ENCODE measurements at places on chromosomes 13 and 19.

DNA sequence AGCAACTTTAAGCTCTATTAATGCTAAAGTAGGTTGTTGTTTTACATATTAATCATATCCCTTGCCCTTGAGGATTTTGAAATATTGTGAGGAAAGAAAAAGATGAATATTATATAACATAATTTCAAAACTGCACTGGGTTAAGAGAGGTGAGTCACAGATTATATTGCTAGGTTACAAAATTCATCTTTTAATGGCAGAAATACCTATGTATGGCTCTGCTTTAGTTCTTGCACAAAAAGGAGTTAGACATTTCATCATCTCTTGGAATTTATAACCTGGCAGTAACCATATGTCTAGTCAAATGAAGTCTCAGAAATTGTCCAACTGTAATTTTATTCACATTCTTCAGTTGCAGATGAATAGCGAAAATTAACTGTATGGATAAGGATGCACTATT, 2041.1 kb downstream of the OLFM4 start:
- no peak for DNase-seq

DNA sequence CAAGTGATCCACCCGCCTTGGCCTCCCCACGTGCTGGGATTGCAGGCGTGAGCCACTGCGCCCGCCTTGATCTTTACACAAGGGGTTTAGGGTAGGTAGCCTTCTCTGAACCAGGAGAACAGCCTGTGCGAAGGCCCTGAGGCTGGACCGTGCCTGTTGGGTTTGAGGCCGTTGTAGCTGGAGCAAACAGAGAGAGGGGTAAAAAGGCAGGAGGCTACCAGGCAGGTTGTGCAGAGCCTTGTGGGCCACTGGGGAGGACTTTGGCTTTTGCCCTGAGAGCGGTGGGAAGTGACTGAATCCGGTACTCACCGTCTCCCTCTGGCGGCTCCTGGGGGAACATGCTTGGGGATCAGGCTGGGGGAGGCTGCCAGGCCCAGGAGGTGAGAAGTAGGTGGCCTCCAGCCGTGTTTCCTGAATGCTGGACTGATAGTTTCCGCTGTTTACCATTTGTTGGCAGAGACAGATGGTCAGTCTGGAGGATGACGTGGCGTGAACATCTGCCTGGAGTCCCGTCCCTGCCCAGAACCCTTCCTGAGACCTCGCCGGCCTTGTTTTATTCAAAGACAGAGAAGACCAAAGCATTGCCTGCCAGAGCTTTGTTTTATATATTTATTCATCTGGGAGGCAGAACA, 24.6 kb downstream of the SPC24 start:
- DNase-seq = peak; percentile 74

GRCh38 chr19:17922138-17922537, 10.7 kb upstream of the CCDC124 start:
- DNase-seq = no peak

DNA sequence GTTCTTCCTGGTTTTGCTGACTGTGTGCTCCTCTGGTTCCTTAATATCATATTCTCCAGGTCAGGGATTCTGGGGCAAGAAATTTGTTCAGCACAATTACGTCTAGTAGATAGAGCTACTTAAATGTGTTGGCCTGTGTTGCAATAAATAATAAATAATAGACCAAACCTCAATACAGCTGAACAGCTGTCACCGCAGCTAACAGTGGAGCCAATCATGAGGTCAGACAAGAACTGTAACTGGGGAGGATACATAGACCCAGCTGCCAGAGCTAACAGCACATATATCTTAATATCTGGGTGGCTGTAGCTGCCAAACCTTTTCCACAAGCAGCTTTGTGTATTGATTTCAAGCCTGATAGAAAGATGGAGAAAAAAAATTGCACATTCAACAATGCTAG, 1596.3 kb upstream of the PCDH20 start:
- DNase-seq = no peak

- no peak for DNase-seq
Observed at GRCh38 chr13:77358001-77358400, 31.1 kb upstream of the MYCBP2 start.

DNA sequence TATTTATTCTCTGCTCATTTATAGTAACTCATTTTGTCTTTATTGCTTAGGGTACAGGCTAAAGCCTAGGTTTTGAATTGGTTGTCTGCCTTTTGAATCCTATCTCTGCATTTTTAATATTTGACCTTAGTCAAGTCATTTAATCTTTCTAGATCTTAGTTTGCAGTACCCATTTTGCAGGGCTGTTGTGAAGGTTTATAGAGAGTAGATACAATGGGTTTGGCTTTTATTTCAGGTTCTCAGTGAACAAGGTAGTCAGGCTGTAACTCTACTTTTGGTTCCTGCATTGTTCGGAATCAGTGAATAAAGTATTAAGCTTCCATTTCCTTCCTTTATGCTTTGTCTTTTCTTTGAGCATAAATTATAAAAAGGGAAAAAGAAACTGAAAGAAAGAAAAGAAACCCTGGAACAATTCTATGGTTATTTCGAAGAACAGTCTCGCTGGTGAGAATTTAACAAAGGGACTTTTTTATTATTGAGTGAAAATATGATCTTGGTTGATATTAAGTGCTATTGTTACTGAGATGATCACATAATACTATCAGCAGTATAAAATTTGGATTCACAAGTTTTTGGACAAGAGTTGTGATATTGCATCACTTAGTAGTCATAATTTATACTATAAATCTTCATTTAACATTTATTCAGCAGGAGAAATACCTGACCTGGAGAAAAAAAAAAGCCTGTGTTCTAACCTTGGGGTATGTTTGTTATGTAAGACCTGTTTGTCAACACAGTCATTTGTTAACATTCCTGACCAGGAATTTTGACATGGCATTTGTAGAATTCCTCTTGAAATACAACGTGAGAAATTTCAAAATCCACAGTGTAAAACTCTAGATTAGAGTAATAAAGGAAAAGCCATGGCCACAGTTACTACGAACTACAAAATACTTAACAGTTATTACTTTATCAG, 91.3 kb downstream of the ZMYM2 start:
- DNase-seq = no peak

DNA sequence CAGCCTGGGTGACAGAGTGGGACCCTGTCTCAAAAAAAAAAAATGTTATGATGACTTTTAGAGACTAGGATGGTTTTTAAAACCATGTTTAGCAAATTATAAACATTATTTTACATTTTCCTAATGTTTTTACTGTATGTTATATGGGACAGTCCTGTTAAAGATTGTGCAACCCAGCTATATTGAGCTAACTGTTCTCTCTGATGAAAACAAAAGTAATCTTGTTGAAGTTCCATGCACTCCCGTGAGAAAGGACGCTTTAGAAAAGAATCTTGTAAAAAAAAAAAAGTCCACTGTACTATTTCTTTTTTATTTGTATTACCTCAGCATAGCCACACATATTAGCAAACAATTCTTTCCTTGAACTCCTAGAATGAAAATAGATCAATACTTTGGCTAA, 451.2 kb downstream of the DCT start:
- no peak for DNase-seq

DNA sequence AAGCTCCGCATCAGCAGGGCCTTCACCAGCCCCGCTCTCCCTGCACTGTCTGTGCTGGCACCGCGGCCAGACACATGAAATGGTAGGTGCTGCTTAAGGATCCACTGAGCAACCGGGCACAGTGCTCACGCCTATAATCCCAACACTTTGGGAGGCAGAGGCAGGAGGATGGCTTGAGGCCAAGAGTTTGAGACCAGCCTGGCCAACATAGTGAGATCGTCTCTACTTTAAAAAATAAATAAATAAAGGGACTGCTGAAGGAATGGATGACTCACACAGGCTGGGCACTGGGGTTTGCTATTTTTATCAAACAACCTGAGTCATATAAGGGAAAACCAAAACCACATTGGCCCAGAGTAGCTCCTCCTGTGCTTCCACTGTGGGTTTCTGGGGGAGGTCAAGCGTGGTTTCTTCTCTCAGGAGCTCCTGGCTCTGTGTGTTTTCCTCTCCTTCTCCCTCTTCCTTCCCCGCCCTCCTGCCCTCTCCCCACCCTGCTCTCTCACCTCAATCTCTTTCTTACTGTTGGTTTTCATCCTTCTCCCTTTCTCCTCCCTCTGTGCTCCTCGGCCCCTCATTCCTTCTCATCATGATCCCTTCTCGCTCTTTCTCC, 21.3 kb downstream of the VRK3 start:
- peak; percentile 98 for DNase-seq

DNA sequence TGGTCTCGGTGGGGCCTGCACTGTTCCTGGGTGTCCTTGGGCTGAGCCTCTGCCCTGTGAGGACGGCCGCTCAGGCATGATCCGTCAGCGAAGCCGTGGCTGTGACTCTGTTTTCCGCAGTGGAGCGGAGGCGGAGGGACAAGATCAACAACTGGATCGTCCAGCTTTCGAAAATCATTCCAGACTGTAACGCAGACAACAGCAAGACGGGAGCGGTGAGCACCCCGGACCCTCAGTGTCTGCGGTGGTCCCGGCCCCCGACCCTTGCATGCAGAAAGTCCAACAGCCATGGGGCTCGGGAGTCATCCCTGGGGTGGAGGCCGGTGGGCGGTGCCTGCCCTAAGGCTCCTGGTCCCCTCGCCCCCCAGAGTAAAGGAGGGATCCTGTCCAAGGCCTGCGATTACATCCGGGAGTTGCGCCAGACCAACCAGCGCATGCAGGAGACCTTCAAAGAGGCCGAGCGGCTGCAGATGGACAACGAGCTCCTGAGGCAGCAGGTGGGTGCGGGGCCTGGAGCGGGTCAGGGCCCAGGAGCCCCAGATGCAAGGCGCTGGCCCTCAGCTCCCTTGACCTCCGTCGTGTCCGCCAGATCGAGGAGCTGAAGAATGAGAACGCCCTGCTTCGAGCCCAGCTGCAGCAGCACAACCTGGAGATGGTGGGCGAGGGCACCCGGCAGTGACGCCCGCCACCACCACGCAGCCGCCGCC, 3.6 kb upstream of the HAMP start:
- DNase-seq = no peak

GRCh38 chr13:26074706-26075105, 22.9 kb upstream of the SHISA2 start:
- DNase-seq = peak; percentile 64

DNA sequence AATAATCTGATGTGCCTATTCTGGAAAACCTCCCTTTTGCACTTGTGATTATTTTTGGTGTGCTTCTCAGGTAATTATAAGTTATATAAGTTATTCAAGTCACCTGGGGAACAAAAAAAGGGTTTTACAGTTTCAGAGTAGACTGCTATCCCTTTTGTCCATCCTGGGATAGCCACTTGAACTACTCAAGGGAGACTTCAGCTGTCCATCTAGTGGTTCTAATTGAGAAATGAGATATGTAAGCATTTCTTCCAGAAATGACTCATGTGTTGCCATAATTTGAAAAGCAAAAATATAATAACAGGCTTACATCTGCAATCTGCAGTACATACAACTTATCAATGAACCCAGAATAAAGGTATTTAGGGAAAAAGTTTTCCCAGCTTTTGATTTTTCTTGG, 20.4 kb downstream of the UBL3 start:
- DNase-seq = peak; percentile 5

DNA sequence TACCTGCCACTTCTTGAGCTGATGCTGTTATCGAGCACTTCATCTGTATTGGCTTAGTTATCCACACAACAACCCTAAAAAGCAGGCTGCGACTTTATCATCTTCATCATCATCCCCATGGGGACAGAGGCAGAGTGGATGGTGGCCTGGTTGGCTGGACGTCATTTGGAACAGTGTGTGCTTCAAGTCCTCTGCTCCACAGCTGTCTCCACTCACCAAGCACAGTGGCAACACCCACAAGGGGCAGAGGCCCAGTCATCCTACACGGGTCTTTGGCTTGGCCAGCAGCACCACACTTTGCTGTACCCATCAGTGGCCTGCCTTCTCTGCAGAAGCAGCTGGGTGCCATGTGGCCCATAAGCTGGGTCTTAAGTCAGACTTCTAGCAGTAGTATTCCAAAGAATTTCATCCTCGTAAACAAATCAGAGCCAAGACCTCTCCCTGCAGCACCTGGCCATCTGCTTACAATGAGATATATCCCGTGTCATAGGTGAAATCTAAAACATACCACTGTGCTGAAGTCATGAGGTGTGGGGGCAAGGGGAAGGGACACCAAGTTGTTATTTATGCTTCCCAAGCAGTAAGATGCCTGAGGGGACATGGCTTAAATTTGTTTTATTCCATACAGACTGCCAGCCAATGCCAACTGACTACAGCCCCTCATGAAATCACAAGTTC, 47.9 kb upstream of the EPHX3 start:
- peak; percentile 34 for DNase-seq

DNA sequence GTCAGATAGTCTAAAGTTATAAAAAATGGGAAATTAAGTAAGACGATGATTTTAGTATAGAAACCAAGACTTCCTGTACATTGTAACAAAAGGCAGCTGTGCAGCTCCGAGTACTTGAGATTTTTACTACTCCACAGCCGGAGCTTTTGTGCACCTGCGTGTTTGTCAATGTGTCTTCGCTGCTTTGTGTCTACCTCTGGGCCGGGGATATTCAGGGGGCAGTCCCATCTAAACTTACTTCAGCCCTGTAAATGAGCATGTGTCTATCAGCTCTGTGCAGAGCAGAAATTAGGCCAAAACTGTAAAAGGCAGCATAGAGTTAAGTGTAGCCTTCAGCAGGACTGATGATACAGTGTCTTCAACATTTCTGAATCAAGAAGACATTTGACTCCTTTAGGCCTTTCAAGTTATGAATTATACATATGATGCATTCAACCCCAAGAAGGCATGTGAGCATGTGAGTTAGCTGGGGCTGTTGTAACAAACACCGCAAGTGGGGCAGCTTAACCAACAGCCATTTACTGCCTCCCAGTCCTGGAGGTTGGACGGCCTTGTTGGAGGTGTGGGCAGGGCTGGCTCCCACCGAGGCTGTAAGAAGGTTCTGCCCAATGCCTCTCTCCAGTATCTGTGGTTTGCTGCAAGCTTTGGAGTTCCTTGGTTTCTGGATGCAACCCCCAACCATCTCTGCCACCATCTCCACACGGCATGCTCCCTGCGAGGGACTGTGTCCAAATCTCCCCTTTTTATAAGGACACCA, 191.0 kb upstream of the IRS2 start:
- no peak for DNase-seq

DNA sequence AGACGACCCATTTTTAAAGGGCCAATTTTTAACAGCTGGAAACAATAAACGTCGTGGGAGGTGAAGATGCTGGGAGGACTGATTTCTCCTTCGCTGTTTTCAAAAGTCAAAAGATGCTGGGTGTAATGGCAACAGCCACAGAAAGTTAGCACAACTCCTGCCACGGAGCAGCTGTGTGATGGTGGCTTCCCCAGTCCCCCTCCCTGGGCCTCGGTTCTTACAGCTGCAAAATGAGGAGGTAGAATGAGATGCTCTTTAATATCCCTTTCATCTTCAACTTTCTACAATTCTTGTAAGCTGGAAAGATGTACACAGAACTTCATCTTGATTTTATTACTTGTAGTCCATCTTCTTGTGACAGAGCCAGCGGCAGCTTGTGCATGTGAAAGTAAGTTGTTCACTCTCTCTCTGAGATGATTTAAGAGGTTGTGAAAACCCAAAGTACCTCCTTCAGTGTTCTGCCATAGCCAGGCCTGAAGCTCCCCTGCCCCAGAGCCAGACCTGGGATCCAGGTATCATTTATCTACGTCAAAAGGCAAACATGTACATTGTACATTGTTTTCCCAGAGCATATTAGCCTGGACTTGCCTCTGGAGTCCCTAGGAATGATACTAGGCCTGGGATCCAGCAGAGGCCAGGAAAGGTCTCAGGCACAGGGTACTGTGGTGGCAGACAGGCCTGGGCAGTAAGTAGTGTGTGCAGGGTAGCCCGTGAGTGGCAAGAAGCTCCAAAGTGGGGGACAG, 3.4 kb upstream of the UBE2L5 start:
- DNase-seq = peak; percentile 21

Measured in EH (cell line).